Thyroid gland (tissue), 4 donors: ENCODE measurements at places on chromosomes 7 and 10. TPM values are rescaled to one million over a fixed set of nuclear protein-coding genes. Genes with fewer than 3 reads are reported as not detected.

GRCh38 chr7:24972991-24973390 lies 7.0 kb downstream of the OSBPL3 start:
- DNase-seq = no peak

DNA sequence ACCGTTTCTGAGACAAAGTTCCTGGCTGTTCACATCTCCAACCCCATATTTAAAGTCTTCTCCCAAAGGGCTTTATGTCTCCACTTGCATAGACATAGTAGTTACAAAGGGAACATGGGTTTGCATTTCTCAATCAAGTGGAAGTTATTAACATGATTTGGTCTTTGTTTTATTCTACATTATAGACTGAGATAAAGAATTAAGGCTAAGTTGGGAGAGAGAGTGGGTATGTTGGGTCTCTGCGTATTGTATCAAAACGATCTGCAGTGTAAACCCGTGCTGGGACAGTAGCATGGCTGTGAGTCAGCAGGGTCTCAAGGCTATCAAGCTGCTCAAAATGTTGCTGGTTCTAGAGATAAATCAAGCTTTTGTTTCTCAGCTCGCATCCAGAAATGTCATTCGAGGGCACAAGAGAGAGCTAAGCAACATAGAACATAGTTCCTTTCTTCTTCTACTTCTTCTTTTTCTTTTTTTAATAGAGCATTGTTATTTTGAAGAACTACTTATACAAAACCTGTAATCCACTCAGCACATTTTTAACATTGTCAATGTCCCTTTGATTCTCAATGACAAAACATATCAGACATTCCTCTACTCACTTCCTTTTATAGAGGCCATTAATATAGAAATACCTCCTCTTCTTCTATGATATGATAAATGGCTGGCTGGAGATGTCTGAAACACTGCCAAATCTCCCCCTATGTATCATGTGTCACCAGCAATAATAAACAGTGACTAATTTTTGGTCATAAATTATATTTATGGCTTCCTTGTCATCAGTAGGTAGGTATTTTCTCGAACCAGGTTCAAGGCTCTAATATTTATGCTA lies 34.5 kb upstream of the RHOBTB1 start:
- DNase-seq = no peak

DNA sequence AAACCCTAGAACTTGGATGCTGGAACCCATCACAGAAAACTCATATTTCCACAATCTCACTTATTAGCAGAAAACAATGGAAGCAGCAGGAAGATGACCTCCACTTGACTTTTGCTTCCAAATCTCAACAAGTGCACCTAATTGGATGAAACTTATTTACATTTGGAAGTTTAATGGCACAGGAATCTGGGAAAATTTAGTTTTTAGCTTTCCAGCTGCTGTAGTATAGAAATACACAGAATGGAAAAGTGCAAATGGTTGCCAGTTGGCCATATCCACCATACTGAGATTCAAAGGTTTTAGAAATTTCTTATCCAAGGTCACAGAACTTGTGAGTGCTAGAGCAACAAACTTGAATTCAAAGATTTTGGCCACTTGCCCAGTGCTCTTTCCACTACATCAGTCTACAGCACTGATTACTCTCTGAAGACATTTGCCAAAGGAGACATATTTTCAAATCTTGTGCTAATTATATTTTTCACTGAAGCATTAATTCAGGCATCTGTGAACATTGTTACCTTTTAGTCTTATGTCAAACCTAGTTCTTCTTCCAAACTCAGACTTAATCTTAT lies 9.3 kb upstream of the AHR start:
- peak; percentile 68 for DNase-seq

CDHR3 gene
- total RNA-seq = 8.6 TPM

GRCh38 chr7:73557397-73558257 lies at the start of gene BCL7B:
Gene BCL7B, minus strand, starts transcription at chr7:73557690. Its CDS starts 112 bp downstream, at chr7:73557578.
- peak; percentile 61 for DNase-seq

AASS gene
- total RNA-seq = 79.6 TPM

ABCA13 gene
- total RNA-seq = 12.7 TPM

GRCh38 chr10:16653224-16653623 lies 131.5 kb upstream of the C1QL3 start:
- DNase-seq = no peak

- DNase-seq = peak; percentile 2
Observed at GRCh38 chr10:105837951-105838350, 1196.9 kb downstream of the SORCS3 start.

POLR2J3 gene
- total RNA-seq = 31.7 TPM

GRCh38 chr10:70884741-70885140 lies 3.6 kb downstream of the PCBD1 start:
- no peak for DNase-seq

- DNase-seq = no peak
Observed at GRCh38 chr10:98295401-98295811, 27.4 kb upstream of the LOXL4 start.
